ENCODE measurements at places on chromosomes 4 and X.

GRCh38 chr4:87087015-87087414, 133.4 kb downstream of the KLHL8 start:
- DNase-seq, result no peak

DNA sequence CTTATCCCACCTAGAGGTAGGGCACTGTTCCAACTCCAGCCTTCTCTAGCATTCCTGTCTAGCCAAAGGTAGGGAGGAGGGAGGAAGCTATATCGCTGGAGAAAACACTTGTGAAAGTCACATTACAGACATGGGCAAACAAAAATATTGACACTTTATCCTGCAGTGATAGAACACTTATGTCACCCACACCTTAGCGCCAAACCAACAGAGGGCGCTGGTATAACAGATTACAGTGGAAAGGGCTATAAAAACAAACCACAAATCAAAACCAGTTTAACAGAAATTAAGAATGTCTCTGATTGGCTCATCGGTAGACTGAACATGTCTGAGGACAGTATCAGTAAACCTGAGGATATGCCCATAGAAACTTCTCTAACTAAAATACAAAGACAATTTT, 451.3 kb downstream of the TLL1 start:
- no peak for DNase-seq

DNA sequence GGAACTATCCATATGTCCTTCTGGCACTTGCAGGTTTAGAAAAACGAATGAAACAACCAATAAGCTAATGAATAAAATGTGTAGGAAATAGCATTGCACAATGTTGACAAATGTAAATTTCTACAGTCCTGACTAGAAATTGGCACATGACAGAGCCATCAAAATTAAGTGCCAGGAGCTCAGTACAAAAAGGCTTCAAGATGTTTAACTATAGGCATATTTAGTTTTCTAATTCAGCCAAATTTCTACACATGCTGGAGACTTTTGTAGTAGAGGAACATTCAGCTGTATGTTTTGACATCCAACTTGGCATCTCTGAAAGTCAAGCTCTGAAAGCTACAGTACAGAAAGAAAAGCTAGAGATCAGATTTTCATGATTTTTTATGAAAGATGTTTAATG, 1999.4 kb upstream of the AGA start:
- no peak for DNase-seq

DNA sequence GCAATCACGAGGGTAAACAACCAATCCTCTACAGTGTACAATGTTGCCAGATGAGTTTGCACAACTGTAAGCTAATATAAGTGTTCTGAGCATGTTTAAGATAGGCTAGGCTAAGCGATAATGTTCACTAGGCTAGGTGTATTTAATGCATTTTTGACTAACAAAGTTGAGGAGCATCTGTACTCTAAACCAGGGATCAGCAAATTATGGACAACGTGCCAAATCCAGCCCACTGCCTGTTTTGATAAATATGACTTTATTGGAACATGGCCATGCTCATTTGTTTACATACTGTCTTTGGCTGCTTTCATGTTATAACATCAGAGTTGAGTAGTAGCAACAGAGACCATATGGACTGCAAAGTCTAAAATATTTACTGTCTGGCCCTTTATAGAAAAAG, 46.3 kb upstream of the ARHGEF6 start:
- no peak for DNase-seq

DNA sequence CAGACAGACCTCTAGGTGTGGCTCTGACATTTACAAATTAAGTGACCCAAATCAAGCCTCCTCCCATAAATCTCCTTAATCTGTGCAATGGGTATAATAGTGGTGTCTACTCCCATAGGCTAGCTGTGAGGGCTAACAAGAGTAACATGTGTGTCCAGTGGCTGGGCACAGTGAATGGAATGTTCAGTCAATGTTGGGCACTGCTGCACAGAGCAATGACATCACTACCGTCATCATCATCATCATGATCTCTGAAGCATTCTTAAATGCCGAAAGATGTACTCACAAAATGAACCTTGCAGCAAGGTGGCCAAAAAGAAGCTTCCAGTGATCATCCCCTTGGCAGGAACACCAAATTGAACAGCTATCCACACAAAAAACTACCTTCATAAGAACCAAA, 43.5 kb downstream of the CHRNA9 start:
- no peak for DNase-seq

- no peak for DNase-seq
These were observed 352.3 kb downstream of the PDGFC start for GRCh38 chr4:156619154-156619934.

GRCh38 chr4:26124753-26125321, 196.0 kb upstream of the RBPJ start:
- DNase-seq, result no peak

DNA sequence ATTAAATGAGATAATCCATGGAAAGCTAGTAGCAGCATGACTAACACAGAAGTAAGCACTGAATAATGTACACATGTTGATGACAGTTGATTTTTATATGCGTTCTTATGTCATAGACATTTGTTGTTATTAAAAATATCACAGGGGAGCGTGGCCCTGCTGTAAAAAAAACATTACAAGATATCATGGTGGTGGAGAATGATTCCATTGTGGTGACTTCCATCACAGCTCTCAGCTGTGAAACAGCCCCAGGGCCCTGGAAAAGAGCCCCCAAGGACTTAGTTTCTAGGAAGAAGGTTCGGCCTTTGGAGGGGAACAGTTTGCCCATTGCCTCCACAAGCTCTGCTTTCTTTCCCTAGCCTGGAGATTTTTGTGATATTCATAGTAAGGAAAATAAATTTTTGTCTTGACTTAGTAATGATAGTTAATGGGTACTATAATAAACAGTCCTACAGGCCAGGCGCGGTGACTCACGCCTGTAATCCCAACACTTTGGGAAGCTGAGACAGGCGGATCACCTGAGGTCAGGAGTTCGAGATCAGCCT, 49.9 kb downstream of the FAM114A1 start:
- no peak for DNase-seq

DNA sequence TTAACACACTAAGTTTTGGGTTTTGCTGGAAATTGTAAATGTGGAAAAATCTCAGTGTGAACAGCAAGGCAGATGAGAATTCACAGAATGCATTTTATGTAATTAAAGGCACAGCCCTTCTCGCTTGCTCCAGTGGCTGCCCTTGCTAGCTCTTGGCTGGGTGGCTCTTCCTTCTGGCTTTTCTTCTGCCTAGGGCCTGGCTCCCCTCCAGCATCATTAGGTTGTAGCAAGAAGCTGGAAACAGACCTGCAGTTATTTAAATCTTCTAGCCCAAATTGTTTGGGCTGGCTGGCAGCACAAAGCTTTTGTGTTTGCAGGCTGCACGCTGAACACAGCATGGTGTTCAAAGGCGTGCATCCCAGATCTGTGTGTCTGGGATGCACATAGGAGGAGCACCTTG, 56.5 kb downstream of the LIMCH1 start:
- no peak for DNase-seq

GRCh38 chrX:37905436-37906147, 58.2 kb upstream of the DYNLT3 start:
- DNase-seq, result no peak

DNA sequence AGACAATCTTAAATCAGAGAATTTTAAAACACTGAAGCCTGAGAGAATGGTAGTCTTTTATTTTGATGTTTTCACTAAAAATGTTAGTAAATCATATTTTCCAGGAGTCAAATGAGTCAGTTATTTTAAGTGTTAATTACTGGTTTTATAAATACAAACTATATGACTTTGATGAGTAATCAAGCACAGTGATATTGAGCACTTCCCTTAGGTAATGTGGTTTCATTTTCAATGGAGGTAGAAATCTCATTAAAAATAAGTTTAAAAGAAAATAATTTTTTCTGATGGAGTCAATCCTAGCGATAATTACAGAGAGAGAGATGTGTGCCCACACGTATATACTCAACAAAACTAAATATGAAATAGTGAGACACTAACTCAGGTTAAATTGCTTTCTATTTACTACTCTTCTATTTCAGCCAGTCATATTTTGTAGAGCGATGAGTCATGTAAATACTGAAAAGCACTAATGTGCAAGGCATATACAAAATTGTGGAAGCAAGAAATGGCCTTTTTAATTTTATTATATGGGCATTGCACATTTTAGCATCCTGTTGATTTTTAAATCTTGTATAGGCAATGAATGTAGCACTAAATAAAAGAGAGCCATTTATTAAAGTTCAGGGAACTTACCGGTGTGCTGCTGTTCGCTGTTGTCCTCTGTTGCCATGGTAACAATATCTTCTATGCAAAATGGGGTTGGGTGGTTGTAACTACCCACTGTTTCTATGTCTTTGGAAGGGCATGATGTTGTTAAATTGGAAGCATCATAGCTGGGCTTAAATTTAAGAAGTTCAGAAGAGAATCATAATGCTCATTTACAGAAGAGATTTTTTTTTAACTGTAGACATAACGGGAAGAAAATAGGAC, 513.7 kb downstream of the TLL1 start:
- no peak for DNase-seq

DNA sequence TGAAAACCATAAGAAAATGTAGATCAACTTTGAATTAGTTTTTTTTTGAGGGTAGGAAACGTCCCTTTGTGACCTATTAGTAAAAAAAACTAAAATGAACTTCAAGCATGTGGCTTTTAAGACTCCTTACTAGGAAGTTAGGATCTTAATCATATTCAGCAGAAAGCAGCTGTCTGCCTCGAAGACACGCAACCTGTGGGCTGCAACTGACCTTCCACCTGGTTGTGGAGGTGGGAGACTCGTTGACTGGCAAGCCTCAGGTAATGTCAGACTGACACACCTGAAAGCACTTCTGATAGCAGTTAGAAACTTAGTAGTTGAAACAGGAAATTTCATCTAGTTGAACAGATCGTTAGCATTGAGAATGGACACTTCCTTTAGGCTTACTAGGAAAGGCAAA, 37.4 kb downstream of the CCNG2 start:
- no peak for DNase-seq

GRCh38 chrX:35880601-35881000, 38.9 kb upstream of the CFAP47 start:
- no peak for DNase-seq

DNA sequence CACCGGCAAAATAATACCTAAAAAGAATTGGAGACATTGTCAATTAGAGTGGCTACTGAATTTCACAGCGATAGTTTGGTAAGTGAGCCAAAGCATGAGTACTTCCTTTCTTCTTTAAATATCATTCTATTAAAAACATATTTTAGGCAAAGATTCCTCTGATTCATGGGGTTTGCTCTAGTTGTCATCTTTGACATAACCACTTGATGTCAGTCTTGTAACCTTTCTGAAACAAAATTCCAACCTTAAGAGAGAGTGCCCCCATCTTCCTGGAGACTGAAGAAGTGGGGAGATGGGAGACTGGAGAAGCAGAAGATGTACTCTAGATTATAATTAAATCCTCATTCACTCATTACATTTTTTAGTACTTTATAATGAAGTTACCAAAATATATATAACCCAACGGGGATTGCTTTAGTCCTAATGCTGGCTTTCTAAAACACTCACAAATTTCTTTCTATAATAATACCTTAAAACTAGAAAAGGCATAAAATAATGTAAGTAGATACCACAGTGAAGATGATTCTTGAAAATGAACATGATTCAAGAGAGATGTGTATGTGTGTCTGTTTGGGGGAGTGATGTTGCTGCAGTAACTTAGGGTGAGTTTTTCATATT, 96.4 kb downstream of the EMCN start:
- no peak for DNase-seq

DNA sequence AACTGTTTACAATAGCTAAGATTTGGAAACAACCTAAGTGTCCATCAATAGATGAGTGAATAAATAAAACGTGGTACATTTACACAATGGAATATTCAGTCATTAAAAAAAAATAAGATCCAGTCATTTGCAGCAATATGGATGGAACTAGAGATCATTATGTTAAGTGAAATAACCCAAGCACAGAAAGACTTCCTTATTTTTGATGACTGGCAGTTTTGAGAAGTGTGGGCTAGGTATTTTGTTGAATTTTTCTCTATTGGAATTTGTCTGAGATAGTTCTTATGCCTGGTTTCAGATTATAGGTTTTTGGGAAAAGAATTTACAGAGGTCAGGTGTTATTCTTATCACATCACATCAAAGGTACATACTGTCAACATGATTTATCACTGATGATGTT, 293.8 kb upstream of the ARSJ start:
- no peak for DNase-seq

- no peak for DNase-seq
These were observed 31.2 kb downstream of the GUCY1B1 start for GRCh38 chr4:155789982-155790381.

- DNase-seq, result no peak
These were observed 5.8 kb downstream of the RXFP1 start for GRCh38 chr4:158527516-158527915.

- no peak for DNase-seq
These were observed 2.1 kb downstream of the HSD17B11 start for GRCh38 chr4:87388901-87389300.

GRCh38 chr4:53558065-53558801, 33.1 kb downstream of the LNX1 start:
- DNase-seq, result no peak

GRCh38 chrX:135585153-135585552, 64.7 kb downstream of the INTS6L start:
- DNase-seq, result no peak

DNA sequence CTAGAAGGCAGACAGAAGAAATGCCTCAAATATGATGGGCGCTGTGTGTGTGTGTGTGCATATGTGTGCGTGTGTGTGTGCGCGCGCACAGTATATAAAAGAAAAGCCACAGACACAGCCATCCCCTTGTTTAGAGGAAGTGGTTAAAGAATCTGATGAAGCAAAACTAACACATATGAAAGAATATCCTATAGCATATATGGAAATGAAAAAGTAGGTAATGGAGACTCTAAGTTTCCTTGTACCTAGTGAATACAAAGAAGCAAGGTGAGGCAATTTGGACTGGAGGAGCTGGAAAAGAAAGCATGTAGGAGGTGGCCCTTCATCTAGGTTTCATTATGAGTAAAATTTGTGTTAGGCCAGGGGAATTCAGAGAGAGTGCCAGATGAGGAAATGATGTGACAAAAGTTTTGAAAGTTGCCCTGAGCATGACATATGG, 58.6 kb upstream of the MCF2 start:
- DNase-seq, result no peak

DNA sequence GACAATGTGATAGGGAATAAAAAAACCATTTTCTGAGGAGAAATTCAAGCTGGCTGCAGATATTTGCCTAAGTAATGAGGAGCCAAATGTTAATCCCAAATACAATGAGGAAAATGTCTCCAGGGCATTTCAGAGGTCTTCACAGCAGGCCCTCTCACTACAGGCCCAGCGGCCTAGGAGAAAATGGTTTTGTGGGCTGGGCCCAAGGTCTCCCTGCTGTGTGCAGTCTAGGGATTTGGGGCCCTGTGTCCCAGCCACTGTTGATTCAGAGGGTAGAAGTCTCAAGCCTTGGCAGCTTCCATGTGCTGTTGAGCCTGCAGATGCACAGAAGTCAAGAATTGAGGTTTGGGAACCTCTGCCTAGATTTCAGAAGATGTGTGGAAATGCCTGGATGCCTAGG, 778.7 kb downstream of the CENPC start:
- no peak for DNase-seq

GRCh38 chr4:8617486-8618040, 25.0 kb downstream of the CPZ start:
- DNase-seq, result no peak

Measured in activated T-helper 1 cell treated with anti-CD3 and anti-CD28 coated beads, Interleukin-2, amount 50 U/mL, for 16 hours (primary cell).